ENCODE measurements at places on chromosomes 7 and 10.

DNA sequence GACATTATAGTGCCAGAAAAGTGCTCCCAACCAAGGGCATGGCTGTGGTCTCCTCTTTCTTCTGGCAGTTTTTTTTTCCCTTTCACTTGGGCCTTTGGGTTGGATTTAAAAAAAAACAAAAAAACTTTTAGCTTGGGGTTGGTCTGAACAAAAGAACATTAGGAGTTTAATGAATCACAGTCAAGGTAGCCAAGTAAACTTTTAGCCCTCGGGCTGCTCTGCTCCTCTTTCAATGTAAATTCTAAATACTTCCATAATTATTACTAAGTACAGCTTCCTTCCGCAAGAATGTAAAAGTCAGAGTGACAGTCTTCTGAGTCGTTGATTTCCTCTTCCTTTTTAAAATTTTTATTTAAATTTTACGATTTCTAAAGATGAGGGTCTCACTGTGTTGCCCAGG is 79.2 kb downstream of the NRF1 start:
- DNase-seq, result no peak

DNA sequence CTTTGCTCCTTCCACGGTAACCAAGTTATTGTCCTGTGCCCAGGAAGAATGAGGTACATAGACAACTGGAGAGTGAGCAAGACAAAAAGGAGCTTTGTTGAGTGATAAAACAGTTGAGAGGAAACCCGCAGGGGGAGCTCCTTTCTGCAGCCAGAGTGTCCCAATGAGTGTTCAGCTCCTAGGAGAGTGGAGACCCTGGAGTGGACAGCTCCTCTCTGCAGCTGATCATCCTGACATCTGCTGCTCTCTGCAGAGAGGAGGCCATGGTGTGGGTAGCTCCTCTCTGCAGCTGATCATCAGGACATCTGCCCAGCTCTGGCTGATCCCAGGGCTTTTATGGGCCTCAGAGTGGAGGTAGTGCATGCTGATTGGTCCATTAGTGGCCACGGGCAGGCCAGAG is 53.4 kb upstream of the PCDH15 start:
- DNase-seq, result no peak

DNA sequence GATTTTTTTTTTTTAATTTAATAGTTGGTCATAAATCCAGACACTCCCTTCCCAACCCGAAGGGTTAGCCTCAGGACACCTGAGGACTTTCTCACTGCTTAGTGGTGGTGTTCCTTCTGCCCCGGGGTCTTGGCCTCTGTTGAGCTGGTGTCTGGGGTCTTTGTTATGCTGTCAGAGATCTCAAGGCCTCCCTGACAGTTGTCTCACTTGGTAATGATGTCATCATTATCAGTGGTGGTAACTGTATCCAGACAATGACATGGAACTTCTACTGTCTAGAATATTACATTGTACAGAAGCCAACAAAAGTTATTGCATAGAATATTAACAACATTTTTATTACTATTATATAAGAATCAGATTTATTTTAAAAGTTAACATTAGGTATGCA is 32.9 kb downstream of the PPP2R2D start:
- no peak for DNase-seq

- DNase-seq, result no peak
Measured at GRCh38 chr7:113562801-113563200, 356.0 kb downstream of the PPP1R3A start.

DNA sequence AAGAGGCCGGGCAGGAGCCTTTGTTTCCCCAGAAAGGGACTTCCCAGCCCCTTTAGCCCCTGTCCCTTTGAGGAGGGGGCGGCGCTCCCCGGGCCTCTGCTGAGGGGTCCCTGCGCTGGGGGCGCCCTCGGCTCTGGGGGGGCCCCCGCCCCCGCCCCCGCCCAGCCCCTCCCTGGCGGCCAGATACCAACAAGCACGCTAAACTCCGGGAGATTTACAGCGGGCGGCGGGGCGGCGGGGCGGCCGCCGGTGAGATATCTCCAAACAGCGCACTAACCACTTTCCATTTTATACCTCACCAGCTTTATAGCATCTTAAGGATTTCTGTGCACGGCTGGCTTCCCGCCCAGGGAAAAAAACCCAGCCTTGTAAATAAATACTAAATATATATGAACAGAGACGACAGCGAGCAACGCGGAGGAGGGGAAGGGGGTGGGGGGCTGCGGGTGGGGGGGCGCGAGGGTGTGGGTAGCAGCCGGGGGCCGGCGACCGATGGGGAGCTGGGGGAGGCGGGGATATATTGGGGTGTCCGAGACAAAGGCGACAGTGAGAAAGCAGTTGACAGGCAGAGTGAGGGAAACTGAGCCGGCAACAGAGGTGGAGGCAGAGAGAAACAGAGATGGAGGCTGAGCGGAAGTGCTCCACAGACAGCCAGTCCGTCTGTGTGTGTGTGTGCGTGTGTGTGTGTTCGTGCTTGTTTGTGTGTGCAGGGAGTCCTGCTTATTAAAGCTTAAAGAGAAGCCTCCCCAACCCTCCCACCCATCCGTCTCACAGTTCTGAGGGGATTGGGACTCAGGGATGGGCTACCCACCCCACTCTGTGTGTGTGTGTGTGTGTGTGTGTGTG is 85.8 kb downstream of the HIF1AN start:
- DNase-seq, result peak; percentile 6

GRCh38 chr7:2802504-2803341 is 41.4 kb downstream of the GNA12 start:
- no peak for DNase-seq

DNA sequence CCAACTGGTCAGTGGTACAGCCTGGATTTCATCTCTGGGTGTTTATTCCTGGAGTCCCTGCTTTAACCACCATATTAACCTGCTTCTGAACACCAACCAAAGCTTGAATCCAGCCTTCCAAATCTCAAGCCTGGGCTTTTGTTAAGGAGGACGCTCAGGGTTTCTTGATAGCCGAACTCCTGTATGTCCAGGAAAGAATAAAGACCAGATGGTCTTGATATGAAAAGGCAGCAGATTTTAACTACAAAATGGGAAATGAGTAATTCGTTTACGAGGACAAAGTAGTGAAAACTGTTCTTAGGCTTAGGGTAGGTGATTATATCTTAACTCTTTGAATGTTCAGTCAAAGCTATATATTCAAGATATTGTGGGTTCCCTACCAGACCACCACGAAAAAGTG is 129.1 kb upstream of the INSYN2A start:
- no peak for DNase-seq

GRCh38 chr7:98097042-98097645 is 9.5 kb upstream of the LMTK2 start:
- DNase-seq, result no peak

GRCh38 chr10:6995341-6995740 is 415.3 kb upstream of the PRKCQ start:
- DNase-seq, result no peak

DNA sequence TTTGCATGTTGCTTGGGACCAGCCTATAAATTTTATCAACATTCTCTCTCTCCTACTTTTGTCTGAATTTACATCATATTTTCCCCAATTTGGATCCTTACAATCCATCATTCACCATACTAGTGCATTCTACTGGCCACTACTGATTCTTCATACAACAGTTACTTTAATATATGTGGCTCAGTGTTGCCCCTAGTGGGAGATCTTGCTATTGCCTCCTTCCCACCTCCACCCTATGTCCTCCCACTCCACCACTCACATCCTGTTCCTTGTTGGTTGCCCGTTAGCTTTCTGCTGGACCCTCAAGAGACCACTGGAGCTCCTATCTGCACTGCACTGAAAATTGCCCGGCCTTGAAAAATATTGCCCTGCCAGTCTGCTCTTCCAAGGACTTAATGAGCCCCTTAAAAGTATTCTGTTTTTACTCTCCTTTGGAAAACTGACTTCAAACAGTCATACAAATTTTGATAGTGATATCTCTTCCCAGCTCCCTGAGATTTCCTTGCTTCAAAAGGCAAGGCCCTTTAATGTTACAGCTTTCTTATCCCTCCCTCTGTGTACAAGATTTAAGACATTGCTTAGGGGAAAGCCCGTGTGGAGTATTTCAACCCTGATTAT is 243.2 kb upstream of the TMEM229A start:
- DNase-seq, result no peak

- no peak for DNase-seq
Measured at GRCh38 chr7:12316925-12317324, 86.7 kb downstream of the VWDE start.

- no peak for DNase-seq
Measured at GRCh38 chr7:92705831-92706230, 115.6 kb upstream of the FAM133B start.

DNA sequence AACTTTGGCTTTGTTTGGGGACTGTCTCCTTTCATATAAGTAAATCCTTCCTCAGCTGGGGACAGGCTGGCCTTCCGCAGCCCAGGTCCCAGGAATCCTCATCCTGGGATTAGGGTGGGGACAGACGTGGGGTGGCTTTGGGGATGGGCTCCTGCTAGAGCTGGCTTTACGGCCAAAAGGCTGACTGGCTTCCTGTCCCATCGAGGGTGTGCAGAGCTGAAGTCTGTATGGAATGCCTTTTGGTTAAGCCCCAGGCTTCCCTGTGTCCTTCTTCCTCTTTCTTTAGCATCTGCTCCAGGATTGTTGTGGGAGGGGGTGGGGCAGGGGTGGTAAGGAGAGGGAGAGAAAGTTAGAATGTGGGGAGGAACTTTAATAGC is 59.4 kb upstream of the AQP1 start:
- DNase-seq, result no peak

DNA sequence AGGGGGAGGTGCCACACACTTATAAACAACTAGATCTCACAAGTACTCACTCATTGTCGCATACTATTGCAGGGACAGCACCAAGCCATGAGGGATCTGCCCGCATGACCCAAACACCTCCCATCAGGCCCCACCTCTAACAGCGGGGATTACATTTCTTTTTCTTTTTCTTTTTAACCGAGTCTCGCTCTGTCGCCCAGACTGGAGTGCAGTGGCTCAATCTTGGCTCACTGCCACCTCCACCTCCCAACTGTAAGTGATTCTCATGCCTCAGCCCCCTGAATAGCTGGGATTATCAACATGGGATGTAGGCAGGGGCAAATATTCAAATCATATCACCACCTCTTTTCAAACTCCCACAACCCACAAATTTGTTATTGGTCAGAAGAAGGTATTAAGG is 76.7 kb downstream of the SKAP2 start:
- DNase-seq, result no peak

All from effector memory CD4-positive, alpha-beta T cell (primary cell).